ENCODE measurements at places on chromosomes 7 and 10.
A peak's percentile ranks its signal among the peaks of the same experiment; 100 is the strongest.

DNA sequence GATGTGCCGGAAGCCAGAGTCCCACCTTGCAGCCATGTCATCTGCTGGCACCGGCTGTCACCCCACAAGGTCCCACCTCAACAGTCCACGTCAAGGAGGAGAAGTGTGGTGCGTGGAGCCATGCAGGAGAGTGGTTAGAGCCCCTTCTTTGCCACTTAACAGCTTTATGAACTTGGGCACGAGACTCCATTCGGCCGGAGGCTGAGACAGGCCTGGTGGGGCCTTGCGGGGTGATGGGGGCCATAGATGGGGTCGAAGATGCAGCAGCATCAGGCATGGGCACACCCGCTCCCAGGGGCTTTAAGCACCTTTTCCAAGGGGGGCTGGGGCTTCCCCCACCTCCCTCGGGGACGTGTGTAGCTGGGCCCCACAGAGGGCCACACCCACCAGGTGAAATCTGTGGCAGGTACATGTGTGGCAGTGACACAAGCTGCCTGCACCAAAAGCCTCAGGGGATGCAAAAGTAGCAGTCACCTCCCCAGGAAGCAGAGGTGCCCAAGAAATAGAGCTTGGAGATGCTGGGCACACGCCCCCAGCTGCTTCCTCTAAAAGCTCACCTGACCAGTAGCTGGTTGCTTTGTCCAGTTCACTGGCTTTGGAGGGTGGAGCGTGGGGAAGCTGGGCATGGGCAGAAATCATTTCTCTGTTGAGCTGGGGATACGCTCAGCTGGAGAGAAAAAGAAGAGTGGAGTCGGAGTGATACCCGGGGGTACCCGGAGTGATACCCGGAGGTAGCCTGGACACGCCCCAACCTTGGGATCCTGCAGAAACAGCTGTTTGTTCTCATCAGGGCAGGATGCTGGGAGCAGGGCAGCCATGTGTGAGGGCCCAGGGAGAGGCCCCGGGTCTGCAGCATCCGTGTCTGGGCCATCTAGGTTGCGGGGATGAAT lies 199.8 kb downstream of the EBF3 start:
- DNase-seq: no peak

GRCh38 chr7:132206594-132206993 lies 369.7 kb downstream of the PLXNA4 start:
- DNase-seq: no peak

GRCh38 chr10:13003004-13003403 lies 1.5 kb upstream of the CCDC3 start:
- no peak for DNase-seq

GRCh38 chr7:125316466-125316865 lies 386.8 kb upstream of the POT1 start:
- peak; percentile 11 for DNase-seq

DNA sequence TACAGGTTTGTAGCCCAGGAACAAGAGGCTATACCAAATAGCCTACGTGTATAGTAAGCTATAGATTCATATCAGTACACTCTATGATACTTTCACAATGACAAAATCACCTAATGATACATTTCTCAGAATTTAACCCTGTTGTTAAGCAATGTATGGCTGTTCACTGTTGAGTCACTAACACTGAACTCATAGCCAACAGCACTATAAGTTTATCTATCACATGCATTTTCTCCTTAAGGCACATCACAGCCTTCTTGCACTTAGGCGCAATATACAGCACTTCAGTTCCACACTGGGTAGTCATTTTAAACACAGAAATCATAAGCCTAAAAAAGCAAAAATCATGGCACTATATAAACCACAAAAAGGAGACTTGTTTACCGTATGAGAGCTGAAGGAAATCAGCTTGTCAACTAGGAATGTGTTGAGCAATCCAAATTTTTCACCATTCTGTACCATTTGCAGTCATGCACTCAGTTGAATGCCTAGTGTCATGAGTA lies 45.6 kb downstream of the ZNF438 start:
- DNase-seq: no peak

- DNase-seq: no peak
Observed at GRCh38 chr7:146492017-146492416, 375.4 kb downstream of the CNTNAP2 start.

- no peak for DNase-seq
Observed at GRCh38 chr10:85891472-85891871, 475.1 kb downstream of the GRID1 start.

GRCh38 chr7:101941481-101942383 lies 124.3 kb downstream of the CUX1 start:
- DNase-seq: no peak

- no peak for DNase-seq
Observed at GRCh38 chr10:21194510-21194993, 297.4 kb upstream of the NEBL start.

DNA sequence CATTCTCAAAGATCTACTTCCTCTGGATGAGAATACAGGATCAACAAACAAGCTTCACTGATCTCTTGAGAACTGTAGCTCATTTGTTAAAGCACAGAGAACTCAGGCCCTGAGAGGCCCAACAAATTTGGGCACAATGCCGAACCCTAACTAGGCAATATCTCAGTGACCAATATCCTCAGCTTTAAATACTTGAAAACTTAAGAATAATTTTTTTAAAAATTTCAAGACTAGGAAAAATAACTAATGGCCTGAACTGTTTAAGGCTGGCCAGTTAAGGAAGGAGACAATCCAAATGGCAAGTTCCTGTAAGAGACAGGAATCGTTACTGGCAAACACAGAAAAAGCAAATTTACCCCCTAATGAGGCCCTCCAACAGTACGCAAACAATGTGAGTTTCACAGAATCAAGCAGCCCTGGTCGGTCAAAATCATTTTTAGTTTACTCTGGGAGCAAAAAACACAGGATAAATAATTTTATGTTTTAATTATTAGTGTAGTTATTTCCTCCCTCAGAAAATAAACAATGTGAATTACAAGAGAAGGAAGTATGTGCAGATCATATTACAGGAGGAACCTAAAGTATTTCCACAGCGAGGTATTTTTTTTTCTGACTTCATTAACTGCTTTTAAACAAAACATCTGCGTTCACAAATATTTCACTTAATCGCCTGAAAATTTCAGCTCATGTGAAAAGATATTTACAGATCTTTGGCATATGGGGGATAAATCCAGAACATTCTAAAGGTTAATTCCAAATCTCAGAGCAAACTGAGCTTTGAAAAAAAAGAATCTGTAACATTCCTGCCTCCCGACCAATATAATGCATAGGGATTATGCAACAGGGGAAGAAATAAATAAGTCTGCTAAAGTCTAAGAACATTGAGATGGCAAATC lies 39.5 kb downstream of the NT5C2 start:
- DNase-seq: no peak

DNA sequence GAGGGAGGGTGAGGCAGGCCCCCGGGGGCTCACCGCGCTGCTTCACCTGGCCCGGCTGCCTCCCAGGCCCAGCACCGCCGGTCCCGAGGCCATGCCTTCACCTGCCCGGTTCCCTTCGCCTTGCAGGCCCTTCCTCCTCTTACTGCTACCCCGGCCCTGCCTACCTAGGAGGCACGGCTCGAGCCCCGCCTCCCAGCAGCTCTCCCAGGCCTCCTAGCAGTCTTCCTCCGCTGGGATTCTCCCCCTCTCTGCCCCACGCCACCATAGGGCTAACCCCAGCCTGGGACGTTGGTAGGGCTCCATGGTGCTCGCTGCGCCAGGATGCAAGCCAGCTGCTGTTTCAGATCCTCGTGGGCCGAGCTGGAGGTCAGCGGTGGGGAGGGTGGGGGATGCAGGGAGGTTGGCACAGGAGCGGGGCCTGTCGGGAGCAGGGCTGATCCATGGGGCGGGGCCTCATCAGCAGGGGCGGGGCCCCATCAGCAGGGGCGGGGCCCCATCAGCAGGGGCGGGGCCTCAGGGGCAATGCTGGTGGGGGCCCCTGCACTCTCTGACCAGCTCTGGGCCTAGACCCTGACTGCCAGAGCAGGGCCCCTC lies 63.3 kb downstream of the RASGEF1A start:
- DNase-seq: peak; percentile 52

GRCh38 chr10:36624551-36625100 lies 500.8 kb upstream of the ANKRD30A start:
- no peak for DNase-seq

DNA sequence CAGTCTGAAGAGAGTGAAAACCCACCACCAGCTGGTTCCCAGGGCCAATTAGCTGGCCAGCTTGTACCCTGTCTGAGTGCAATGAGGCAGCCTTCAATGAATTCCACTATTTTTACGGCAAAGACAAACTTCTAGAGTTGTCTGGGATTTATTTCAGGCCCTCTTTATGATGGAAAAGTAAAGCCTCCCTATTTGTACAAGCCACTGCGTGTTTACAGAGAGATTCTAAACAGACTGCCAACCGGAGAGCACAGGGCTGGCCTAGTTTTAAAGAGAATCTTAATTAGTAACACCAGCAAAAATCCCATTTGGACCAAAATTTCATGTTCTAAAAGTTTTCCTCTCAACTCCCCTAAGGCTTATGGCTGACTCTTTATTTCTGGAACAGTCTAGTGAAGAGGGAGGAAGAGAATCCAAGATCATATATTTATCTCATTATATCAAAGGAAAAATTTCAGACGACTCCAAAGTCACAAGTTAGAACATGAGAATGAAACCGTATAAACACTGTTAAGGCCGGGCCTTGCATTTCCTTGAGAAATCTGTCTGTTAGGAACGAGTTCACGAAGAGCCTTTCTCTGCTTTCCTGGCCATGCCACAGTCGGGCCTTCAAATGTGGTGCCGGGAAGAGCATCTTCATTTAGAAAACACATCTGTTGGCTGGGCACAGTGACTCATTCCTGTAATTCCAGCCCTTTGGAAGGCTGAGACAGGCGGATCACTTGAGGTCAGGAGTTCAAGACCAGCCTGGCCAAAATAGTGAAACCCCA lies 724.6 kb upstream of the NRP1 start:
- DNase-seq: no peak

DNA sequence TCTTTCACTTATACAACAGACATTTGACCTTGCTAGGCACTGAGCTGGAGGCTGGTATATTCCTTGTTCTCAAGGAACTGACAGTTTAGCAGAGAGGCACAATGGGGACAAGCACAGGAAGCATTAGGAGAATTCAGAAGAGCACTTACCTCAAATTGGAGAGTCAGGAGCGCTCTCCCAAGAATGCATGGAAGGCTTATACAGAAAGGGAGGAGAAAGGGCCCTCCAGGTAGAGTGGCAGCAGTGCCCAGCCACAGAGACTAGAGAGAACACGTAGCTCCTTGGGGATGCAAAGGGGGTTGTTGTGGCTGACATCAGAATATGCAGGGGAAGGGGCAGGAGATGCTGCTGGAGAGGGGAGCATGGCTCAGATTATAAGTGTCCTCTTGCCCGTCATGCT lies 78.2 kb upstream of the MKLN1 start:
- DNase-seq: no peak

- peak; percentile 27 for DNase-seq
Observed at GRCh38 chr10:94496010-94496409, 49.6 kb upstream of the HELLS start.

DNA sequence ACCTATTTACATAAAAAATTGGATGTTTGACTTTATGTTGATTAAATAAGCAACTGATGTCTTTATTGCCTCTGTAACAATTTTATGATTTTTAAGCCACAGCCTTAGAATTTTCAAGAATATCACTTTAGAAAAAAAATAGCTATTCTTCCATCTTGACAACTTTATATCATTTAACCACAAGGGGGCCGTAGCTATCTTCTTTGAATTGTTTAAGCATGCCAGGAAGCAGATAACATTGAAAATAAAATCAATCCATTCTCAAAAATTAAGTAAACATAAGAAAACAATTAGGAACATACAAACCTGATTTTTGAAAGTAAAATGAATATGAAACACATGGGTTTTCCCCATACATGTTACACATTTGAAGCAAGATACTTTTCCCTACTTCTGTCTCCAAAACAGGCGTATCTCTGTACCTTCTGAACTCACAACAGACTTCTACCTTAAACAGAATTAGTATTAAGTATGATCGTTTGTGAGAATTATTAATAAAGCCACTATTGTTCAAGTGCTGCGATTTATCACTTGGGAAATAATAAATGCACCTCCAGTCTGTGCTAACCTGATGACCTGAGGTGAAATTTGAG lies 209.0 kb downstream of the CACNA2D1 start:
- DNase-seq: peak; percentile 10

DNA sequence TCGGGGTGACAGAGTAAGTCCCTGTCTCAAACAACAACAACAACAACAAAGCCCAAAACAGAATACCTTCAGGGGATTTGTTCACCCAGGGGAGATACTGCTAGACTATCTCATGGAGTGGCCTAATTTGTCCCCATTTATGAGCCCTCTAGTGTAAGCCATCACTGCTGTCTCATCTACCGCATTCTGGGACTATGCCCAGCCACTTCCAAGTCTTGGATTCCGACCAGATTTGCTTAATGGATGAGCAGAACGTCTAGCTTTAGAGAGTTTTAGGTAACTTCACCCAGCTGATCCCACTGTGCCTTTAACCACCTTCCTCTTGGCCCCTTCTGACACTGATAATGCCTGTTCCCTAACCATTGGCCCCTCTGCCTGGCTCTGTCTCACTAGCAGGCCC lies 47.1 kb downstream of the PAPSS2 start:
- DNase-seq: no peak

DNA sequence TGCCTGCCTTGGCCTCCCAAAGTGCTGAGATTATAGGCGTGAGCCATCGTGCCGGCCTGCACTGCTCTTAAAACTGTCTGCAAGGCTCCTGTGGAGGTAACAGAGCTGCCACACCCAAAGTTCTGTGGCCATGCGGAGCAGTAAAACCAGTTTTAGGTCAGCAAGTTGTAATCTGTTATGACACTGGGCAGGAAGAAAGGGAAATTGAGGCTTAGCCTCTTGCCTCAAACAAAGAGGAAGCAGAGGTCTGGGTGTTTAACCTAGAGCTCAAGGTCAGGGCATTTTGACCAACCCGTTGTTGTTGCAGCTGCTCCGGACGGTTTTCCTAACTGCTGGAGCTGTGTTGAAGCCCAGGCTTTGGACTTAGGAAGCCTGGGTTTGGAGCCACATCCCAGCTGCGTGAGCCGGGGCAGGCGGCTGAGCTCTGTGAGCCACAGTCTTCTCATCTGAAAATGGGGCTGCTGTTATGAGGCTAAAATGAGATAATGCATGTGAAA lies 7.4 kb upstream of the RRP12 start:
- no peak for DNase-seq

- peak; percentile 39 for DNase-seq
Observed at GRCh38 chr7:378551-379455, 88.8 kb downstream of the FOXL3 start.
